ENCODE measurements at places on chromosomes 16 and 17.

GRCh38 chr16:54689072-54689865 is 241.4 kb upstream of the IRX5 start:
- no peak for DNase-seq

GRCh38 chr17:43900183-43900857 is 7.0 kb downstream of the MPP2 start:
- peak; percentile 90 for DNase-seq

DNA sequence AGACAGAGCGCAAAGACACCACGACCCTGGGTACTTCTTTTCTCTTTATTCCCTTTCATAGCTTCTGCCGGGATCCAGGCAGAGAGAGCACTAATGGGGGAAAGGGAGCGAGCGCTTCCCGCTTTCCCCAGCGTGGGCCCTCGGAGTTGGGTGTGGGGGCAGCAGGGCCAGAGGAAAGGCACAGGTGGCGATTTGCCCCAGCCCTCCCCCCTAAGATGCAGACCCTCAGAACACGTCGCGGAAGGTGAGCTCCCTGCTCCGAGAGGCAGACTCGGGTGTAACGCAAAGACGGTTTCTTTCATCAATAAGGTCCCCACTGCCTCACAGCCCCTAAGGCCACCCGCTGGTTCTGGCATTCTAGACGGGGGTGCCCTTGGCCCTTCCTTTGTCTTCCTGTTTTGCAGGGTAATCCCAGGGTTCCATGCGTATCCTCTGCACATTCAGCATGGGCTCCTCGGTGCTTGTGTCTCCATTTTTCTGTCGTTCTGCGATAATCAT is 570 bp upstream of the NME3 start:
- no peak for DNase-seq

DNA sequence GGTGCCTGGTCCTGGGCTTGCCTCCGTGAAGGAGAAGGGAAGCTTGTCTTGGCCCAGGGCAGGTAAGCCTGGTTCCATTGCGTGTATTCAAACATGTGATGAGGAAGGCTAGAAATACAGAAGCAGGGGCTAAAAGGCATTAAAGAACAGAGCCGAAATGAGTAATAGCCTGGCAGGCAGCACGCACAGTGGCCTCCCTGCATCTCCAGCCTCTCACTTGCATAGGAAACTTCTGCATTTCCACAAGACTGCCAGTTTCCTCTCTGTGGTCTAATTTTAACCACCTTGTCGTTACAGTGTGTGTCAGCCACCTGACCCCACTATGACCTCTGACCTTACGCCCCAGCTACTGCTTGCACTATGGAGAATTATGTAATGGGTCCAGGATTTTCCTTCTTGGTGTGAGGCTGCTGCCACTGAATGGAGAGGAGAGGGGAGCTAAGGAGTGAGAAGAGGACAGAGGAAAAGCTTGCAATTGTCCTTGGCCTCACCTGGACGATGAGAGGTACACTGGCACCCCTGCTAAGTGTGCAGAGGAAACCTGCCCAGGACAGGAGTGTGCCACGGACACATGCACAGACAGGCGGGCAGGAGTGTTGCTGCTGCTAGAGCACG is 32.8 kb downstream of the HIC1 start:
- no peak for DNase-seq

GRCh38 chr16:16036359-16036792 is 87.0 kb downstream of the ABCC1 start:
- no peak for DNase-seq

All from NCI-H2227 treated with DMSO at 0.1 percent for 48 hours (cell line).